Breast epithelium (tissue), 4 donors: ENCODE measurements at places on chromosomes 7 and 10. TPM values are rescaled to one million over a fixed set of nuclear protein-coding genes. Genes with fewer than 3 reads are reported as not detected.

FZD1 gene
- 11.0 TPM for total RNA-seq

ADAP1 gene
- 14.0 TPM for total RNA-seq

IKZF1 gene
- 14.2 TPM for total RNA-seq

TRPV5 gene
- not detected for total RNA-seq

SPAG6 gene
- 0.59 TPM for total RNA-seq
